ENCODE measurements at places on chromosomes 4 and X. TPM values are rescaled to one million over a fixed set of nuclear protein-coding genes. Genes with fewer than 3 reads are reported as not detected.

Gene ERAS
- polyA plus RNA-seq, result 3.2 TPM

Gene BANK1
- polyA plus RNA-seq, result not detected

Gene TMEM255A
- polyA plus RNA-seq, result 7.6 TPM

Gene IL2
- not detected for polyA plus RNA-seq

Gene CT83
- not detected for polyA plus RNA-seq

Data from neural cell (in vitro differentiated cells).